Bone marrow (tissue), 2 donors: ENCODE measurements at places on chromosomes 7 and 10.

DNA sequence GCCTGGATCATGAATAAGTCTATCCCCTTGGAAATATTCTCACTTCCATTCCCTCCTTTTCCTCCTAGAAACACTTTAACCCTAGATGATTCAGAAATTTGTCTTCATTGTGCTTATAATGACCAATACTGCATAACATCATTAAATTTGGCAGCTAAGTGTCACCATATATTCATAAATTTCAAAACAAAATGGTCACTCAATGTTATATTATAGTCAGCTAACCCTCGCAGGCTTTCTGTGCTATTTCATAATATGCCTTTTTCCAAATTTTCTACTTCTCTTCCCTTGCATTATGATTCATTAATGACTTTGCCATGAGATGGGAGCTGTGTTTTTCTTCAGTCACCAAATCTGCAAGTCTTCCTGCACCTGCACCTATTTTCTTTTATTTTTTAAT, 308.3 kb upstream of the AKR1E2 start:
- no peak for DNase-seq

- no peak for DNase-seq
These were observed 21.6 kb downstream of the SCART1 start for GRCh38 chr10:133475425-133475734.

- no peak for DNase-seq
These were observed 20.0 kb upstream of the RBM33 start for GRCh38 chr7:155624412-155624811.

DNA sequence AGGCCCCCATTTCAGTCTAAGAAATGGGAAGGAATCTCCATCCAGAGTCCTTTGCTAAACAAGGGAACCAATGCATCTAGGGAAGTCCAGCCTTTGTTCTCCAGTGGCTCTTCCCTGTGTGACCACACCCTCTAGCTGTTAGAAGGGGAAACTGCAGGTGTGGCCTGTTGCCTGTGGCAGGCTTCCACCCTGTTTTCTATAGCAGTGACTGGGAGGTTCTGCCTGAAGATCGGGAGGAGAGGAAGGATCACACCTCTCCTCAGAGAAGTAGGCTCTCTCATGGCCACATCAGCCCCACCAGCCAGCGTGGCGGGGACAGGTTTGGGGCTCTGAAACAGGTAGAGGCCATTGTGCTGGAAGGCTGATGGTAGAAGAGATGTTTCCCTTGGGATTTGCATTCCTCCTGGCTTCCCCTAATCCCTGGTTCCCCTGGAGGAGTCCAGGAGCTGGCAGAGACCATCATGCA, 47.7 kb upstream of the TRIM8 start:
- no peak for DNase-seq

- no peak for DNase-seq
These were observed 2.2 kb downstream of the BHLHA15 start for GRCh38 chr7:98213296-98213887.
